NCI-H526 treated with DMSO at 0.1 percent for 48 hours (cell line): ENCODE measurements at places on chromosomes 16 and 17.

GRCh38 chr17:76556765-76557367, 17.0 kb downstream of the PRCD start:
- no peak for DNase-seq

GRCh38 chr17:76997981-76998531, 129.9 kb downstream of the MGAT5B start:
- no peak for DNase-seq

DNA sequence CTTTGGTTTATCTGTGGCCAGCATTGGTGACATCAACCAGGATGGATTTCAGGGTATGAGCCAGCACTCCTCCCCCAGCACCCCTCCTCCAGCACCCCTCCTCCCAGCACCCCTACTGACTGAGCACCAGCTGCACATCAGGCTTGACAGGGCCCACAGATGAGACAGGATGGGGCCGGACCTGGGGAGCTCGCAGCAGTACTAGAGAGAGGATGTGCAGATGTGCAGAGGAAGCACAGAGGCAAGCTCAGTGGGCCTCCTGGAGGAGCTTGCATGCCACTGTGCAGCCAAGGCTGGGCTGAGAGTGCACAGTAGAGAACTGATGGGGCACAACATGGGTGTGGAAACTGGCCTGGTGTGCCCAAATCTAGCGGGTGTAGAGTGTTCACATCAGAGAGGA, 16.2 kb downstream of the ITGA3 start:
- DNase-seq = no peak

DNA sequence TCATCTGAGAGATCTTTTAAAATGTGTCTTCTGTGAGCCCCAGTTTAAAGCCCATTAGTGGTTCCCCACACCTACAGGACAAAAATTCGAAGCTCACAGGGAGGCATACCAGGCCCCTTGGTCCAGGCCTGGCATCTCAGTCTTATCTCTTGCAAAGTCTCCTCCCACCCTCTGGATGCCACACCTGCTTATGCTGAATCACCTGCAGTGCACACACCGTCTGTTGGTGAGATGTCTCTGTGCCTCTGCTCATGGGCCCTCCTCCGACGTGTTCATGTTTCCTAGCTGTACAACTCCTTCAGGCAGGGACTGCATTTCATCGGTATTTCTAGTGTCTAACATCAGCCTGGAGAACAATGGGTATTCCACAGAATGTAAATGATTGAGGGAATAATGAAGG, 41.6 kb downstream of the RNF157 start:
- DNase-seq = no peak

- no peak for DNase-seq
Measured at GRCh38 chr17:64110379-64111152, 19.4 kb downstream of the ERN1 start.

DNA sequence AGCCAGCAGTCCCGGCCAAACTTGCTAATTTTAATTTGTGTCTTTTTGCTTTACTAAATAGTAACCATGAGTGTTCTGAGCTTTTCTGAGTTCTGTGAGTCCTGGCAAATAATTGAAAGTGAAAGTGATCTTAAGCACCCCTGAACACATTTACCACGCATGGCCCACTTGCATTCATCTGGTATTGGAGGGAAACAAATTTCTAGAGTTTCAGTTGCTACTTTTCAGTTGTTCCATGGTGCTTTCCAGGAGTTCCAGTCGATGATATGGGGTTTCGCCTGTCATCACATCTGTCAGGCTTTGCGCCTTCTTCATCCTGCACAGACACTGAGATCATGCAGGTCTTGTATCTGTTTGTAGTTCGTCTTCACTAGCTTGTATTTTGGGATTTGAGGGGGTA, 44.1 kb downstream of the CRLF3 start:
- DNase-seq = no peak

GRCh38 chr17:77330602-77331081, 189.9 kb downstream of the SEC14L1 start:
- no peak for DNase-seq

DNA sequence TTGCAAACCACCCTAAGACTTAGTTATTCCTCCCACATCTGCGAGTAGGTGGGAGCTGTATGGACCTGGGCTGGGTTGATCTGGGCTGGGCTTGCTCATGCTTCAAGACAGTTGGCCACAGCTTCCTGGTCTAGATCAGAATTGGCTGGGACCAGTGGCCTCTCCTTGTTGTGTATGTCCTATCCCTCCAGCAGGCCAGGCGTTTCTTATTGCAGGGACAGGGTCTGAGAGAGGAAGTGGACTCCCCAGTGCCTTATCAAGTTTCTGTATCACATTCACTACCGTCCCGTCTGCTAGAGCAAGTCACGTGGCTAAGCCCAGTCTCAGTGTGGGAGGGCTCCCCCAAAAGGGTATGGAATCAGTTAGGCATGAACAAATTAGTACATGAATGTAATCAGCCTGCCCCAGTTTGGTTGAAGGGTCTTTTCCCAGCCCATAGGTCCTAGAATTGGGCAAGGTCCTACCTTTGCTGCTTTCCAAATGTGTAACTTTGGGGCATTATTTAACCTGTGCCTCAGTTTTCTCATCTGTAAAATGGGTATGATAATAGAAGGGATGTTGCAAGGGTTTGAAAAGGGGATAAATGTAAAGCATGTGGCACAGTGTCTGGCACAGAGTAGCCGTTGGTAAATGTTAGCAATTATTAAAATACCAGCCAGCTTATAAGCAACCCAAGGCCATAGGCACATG, 36.0 kb downstream of the NKD1 start:
- no peak for DNase-seq

GRCh38 chr16:31229501-31229900, 12.6 kb upstream of the PYDC1 start:
- DNase-seq = no peak

GRCh38 chr16:68355447-68356248, 44.8 kb downstream of the PRMT7 start:
- no peak for DNase-seq

DNA sequence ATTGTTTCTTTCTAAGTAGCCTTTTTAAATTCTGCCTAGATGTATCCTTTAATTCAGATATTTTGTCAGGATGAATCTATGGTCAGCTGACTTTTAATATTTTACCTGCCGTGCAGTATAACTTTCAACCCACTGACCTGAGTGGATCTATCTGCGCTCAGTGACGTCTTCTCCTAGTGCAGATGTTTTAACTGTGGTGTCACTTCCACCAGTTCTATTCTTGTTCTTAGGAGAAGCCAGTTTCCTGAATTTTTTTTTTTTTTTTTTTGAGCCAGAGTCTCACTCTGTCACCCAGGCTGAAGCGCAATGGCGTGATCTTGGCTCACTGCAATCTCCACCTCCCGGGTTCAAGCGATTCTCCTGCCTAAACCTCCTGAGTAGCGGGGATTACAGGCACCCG, 5.0 kb upstream of the TM4SF5 start:
- no peak for DNase-seq

DNA sequence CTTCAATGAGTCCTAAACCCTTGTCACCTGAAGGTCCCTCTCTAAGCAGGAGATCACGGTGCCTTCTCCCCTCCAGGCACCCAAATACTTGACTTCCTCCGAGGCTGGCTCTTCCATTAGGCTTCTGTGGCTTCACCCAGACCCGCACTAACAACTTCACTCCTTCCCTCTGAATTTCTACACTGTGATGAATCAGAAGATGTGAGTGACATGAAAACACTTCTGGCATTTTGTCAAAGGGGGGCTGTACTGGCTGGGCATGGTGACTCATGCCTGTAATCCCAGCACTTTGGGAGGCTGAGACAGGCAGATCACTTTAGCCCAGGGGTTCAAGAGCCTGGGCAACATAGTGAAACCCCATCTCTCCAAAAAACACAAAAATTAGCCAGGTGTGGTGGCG, 72.6 kb upstream of the CNEP1R1 start:
- no peak for DNase-seq

GRCh38 chr17:7856011-7856810, 1.1 kb downstream of the NAA38 start:
- DNase-seq = peak; percentile 5

DNA sequence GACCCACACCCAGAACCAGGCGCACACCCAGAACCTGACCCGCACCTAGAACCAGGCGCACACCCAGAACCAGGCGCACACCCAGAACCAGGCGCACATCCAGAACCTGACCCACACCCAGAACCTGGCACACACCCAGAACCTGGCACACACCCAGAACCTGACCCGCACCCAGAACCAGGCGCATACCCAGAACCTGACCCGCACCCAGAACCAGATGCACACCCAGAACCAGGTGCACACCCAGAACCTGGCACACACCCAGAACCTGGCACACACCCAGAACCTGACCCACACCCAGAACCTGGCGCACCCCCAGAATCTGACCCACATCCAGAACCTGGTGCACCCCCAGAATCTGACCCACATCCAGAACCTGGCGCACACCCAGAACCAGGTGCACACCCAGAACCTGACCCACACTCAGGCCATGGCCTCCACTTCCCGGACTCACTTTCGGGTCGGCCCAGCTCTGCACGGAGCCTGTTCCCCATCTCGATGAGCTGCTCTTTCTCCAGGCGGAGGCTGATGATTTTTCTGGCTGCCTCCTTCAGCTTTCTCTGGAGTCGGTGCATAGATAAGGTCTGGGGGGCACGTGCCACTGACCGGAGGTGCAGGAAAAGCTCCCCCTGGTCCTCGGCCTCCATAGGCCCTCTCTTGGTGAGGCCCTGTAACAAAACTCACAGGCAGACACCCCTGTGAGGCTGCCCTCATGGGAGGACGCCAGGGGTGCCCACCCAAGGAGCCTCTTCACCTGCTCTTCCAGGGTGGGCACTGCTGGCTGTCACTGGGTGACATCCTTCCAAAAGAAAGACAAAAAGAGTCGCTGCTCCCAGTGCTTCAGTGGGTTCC, 53.3 kb upstream of the FASN start:
- DNase-seq = no peak

GRCh38 chr17:68612209-68612922, 11.2 kb upstream of the FAM20A start:
- no peak for DNase-seq

DNA sequence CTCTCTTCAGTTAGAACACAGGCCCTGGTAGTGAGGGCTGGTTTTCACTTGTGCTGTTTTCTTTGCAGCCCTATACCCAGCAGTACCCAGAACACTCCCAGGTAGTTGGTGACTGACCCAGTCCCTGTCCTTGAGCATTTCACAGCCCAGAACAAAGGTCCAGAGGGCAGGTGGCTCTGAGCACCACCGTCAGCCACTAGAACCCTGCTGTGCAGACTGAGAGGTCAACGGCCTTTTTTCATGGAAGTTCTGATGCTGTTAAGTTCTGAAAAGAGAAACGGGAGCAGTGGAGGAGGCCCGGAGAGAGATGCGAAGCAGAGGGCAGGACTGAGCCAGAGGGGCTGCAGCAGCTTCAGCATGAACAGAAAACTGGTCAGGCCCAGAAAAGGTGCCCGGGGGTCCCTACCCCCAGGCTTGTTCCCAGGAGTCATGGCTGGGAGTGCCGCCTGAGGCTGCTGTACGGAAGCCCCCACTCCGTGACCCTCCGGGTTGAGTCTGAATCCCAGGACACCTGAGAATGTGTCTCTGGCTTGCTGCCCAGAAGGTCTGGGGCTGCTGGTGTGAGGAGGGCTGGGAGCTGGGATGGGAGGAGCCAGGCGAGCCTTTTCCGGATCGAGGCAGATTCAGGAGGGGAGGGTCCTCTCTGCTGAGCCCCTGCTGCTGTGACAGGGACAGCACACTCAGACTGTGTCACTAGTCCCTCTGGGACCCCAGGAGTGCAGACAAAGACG, 8.7 kb downstream of the ZNF276 start:
- no peak for DNase-seq

DNA sequence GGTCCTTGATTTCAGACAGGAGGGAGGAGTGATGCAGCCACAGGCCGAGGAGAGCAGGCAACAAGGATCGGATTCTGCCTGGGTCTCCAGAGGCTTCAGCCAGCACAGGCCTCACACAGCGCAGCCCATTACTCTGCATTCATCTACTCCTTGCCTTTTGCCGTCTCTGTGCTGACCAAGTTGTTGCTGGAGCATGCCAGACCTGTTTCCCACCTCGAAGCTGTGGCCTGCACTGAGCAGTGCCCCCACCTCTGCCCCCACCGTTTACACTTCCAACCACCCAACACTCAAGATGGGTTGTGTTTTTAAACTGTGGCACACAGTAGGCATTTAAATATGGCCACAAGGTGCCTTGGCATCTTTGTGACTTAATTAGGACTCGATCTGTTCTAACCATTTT, 1.3 kb downstream of the PRM2 start:
- no peak for DNase-seq

GRCh38 chr17:78651554-78651953, 74.4 kb upstream of the DNAH17 start:
- DNase-seq = no peak

- DNase-seq = peak; percentile 51
Measured at GRCh38 chr17:77140878-77141767, at the start of gene SEC14L1. SEC14L1 (plus strand) TSS chr17:77140969; CDS start chr17:77143597, 2,628 bp downstream.

- DNase-seq = no peak
Measured at GRCh38 chr16:2223942-2224486, 623 bp downstream of the E4F1 start.

- no peak for DNase-seq
Measured at GRCh38 chr16:2716948-2717347, 3.1 kb downstream of the PRSS27 start.

- DNase-seq = no peak
Measured at GRCh38 chr16:1763521-1764511, 7.5 kb downstream of the NME3 start.

- DNase-seq = no peak
Measured at GRCh38 chr16:85170066-85170491, 57.8 kb upstream of the CIBAR2 start.

DNA sequence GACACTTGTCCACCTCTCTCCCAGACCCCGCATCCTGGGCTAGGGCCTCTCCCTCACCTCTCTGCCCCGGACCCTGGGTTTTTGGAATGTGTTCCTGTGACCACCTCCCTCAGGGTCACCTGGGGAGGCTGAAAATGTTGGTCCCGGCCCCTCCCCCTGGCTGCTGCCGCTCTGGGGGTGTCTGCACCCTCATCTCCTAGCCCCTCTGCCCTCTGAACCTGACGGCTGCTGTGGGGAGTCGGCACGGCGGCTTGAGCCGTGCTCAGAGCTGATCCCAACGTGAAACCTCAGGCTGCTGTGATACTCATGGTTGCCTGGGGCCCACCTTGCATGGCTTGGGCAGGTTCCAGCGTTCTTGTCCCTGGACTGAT, 42.8 kb downstream of the ADCY7 start:
- DNase-seq = no peak

GRCh38 chr17:57084361-57084801, 665 bp upstream of the AKAP1 start:
- DNase-seq = no peak
